Effector memory CD4-positive, alpha-beta T cell (primary cell): ENCODE measurements at places on chromosomes 12 and 14.

DNA sequence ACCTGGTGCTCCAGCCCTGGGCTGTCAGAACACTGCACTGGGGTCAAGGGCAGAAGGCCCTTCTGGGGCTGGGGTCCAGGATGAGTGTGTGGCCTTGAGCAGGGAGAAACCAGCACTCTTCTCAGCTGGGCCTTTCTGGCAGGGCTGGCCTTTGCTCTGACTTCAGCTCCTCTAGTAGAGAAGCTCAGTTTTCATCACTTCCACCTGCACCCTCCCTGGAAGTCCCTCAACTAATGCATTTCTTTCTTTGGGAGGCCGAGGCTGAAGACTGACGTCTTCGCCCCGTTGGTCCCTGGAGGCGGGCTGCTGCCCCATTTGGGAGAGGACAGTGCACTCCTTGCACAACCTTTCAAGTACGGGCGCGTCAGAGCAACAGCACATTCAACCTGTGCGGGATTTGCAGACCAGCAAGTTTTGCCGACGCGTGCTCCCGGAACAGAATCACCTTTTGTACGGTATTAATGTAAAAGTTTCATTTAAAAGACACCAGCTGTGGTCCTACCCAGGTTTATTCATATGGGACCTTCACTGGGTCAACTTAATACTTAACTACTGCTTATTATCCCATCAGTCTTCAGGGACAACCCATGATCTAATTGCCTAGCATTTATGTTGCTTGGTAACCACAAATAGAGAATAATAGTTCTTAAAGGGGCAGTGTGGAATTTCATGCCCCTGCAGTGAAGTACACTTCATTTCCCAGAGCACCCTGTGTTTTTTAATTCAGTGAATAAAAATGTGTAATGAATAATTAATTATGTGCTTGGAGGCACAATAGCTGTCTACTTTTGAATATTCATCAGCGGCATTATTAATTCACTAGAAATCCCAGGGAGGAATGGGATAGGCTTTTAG is 134.8 kb upstream of the VRK1 start:
- DNase-seq: no peak

- DNase-seq: no peak
Measured at GRCh38 chr12:131363841-131364495, 346.9 kb upstream of the SFSWAP start.

DNA sequence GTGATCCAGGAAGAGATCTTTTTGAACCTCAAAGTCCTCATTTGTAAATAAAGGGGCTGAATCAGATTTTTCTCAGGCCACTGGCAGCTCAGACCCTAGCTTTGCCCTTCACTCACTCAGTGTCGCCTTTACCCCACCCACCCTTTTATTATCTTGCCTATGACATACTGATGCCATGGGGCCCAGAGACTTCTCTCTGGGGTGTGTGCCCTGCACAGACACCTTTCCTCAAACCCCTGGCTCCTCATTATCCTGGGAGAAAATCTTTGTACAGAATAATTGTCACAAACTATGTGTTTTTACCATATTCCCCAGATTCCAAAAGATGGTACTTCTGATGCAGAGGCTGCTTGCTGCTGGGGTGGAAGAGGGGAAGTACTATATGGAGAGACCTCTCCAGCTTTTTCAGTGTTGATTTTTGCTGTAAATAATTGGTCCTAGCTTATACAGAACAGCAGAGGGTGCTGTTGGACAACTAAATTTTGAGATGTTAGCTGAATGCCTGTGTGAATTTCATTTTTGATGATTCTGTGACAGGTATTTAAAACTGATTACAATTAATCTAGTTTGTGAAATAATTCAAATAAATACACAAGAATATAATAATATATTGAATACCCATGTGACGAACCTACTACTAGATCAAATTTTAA is 53.9 kb upstream of the DCD start:
- DNase-seq: peak; percentile 8

GRCh38 chr12:11170810-11171144 is 217 bp upstream of the SMIM10L1 start:
- no peak for DNase-seq

DNA sequence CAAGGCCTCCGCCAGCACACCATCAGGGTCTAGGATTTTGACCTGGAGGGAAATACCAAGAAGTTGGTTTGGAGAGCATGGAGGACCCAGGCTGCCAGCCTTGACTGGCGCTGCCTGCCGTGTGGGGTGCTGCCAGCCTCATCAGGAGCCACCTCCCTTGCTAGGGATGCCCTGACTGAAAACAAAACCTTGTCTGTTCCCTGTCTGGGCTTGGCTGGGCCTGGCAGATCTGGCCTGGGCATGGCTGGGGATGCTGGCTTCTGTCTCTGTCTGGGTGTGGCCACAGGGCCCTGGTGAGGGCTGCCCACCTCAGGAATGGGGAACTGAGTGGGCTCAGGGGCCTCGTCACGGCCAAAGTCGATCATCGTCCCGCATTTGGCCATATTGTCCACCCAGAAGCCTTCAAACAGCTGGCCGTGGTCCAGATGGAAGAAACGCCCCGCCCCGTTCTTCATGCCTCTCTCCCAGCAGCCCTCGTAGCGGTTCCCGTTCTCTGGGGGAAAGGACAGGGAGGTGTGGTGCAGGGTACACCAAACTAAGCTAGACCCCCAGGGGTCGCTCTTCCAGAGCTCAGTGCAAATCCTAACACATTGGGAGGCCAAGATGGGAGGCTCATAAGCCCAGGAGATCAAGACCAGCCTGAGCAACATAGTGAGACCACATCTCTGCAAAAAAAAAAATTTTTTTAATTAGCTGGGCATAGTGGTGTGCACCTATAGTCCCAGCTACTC is 16.5 kb downstream of the MORN3 start:
- DNase-seq: no peak

- no peak for DNase-seq
Measured at GRCh38 chr14:21043387-21043973, 1.3 kb downstream of the RNASE7 start.

DNA sequence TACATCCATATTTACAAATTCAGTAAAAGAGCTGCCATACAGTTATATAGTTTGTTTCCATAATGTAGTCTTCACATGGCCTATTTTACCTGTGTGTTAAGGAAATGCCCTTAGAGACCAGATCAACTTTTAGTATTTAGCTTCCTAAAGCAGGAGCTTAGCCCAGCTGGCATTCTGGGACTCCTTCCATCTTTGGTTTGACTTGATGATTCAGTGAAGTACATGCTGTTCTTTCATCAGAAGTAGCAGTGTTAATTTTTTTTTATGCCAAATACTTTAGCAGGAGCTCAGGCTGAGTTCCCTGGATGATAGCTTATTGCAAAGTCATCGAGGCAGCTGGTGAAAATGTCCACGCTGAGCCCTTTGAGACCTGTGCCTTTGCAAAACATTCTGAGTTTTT is 101.0 kb downstream of the FOXG1 start:
- DNase-seq: no peak

DNA sequence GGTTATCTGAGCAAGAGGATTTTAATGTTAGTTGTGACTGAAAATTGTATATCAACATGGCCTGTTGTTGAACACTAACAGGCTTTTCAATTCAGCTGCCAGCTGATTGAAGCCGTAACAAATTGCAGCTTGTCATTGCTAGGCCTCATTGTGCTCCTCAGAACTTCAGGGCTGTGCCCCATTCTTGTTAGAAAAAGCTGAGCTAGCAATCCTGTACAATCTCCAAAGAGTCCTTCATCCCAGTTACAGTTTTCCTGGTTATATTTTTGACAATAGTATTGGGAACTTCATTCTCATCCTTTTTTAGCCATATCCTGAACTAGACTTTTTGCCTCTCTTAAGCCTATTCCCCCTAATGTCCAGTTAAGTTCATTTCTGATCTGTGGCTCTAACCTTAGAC is 564.1 kb upstream of the ATXN7L3B start:
- no peak for DNase-seq

DNA sequence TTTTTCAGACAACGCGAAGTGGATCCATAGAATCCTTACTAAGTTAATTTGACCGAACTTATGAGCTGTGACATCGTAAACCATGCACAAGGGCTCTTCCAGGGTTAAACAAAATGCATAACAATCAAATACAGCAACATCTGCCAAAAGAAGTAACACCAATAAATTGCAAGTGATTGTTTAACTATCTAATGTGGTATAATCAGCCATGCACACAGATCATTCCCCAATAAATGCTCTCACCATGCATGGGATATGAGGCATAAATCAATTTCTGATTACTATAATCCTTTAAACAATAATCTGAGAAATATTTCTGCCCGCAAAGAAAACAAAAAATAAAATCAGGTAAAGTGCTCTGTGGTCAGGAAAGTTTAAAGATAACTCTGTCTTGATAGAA is 7.7 kb upstream of the PLEKHG7 start:
- DNase-seq: no peak

DNA sequence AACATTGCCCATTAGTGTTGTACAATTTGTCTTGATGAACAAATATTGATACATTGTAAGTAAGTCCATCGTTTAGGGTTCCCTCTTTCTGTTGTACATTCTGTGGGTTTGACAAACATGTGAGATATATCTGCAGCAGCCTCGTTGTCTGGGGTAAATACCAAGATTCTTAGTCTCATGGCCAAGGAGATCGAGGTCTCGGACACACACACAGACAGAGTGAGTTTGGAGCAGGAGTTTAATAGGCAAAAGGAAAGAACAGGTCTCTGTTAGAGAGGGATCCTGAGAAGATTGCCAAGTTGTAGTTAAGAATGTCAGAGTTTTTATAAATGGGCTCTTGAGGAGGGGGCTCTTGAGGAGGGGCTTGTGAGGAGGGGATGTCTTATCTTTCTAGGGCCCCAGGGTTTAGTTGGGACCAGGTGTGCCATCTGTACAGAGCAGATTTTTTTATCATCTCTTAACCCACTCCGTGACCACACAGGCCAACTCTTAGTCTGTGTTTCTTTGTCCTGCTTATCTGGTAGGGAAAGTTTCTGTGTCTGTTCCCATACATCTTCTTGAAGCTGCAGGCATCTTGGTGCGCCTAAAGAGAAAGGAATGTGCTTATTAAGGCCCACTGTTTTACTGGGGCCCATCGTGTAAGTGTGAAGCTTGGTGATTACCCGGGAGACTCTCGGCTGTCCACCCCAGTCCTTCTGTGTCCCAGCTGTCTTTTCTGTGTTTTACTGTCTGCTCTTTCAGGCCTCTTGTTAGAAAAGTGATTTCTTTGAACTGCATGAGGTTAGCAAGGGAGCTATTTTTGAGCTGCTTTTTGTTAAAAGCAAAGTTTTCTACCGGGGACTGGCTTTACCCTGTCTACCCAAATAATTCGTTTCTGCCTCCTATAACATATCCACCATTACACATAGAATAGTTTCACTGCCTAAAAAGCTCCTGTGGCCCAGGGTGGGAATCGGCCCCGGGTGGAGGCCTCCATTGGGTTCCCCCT is 22.4 kb upstream of the CLEC2D start:
- no peak for DNase-seq

GRCh38 chr14:50524731-50525515 is 7.4 kb downstream of the MAP4K5 start:
- no peak for DNase-seq

DNA sequence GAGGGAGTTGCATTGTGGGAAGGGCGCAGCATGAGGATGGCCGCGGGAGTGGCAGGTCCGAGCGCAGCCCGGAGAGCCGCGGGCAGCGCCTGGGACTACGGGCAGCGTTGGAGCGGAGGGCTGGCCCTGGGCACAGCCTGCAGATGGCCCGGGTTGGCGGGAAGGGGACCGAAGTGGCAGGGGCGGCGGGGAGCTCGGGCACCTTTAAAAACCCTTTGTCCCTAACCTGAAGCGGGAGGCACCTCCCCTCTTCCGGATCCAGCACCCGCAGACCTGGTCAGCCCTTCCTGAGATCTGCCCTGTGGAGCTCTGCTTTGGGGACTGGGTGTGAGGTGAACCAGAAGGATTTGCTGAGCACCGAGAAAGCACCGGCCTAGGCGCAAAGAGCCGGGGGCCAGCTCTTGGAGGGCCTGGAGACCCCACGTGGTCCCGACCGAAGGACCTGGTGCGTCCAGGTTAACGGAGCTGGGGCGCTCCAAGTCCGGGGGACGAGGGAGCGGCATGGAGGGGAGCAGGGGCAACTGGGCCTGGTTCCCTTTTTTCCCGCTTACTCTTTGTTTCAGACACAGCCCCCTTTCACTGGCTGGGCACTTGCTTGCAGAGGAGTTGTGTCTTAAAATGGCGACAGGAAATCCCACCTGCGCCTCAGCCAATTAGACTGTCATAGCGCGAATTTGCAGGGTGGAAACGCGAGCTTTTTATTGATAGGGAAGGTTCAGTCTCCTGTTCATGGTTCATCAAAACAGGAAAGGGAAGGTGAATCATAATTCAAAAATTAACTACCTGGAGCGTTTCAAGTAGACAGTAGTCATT is 792 bp upstream of the SLC38A1 start:
- DNase-seq: peak; percentile 30

DNA sequence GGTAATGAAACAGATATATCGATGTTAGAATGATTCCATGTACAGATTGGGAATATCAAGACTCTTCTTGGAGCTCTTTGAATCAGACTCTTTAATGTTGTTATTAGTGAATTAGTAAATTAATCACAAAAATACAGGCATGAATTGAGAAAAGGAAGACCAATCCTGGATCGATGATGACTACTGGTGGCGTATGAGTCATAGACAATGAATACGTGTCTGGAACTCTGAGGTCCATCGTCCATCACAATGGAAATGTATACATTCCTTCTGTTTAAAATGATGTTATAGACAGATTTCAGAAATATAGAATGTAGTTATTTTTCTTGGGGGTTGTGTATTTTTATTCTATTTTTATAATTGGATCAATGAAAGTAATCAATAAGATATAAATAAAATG is 80.2 kb upstream of the RTL1 start:
- no peak for DNase-seq

DNA sequence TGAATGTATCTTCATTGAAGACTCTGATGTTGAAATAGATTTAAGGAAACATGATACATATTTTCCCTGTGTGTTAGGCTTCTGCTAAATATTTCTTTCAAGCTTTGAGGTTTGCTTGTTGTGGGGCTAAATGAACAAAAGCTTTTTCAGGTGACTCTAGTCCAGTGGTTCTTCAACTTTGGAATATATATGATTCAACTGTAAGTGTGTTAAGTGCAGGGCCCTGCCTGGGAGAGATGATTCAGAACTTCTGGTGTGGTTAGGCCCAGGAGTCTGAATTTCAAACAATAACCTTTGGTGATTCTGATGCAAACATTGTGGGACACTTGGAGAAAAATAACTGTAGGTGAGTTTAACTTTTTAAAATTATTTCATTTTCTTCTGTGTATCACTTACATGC is 93.0 kb downstream of the TRHDE start:
- DNase-seq: no peak

GRCh38 chr14:74333909-74334308 is 14.4 kb upstream of the VRTN start:
- DNase-seq: no peak

- no peak for DNase-seq
Measured at GRCh38 chr12:21301-22189, 45.0 kb upstream of the IQSEC3 start.

DNA sequence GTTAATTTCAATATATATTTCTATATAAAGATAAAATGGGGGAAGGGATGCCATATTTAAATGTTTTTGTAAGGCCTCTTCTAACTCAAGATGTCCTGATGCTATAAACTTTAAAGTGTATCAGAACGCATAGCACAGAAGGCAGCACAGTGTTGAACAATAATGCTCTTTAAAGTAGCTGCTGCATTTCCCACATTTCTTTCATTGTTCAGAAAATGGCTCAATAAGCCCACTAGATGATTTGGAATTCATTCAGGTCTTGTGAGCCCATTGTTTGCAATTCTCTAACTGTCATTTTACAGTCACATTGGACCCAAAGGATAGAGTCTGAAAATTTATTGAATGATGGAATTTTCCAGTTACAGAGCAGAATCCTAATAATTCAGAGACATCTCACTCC is 64.0 kb upstream of the PCED1B start:
- DNase-seq: no peak
